Activated naive CD4-positive, alpha-beta T cell treated with anti-CD3 and anti-CD28 coated beads for 36 hours (primary cell): ENCODE measurements at places on chromosomes 4 and X. TPM values are rescaled to one million over a fixed set of nuclear protein-coding genes. Genes with fewer than 3 reads are reported as not detected.

PRDM8 gene
- 0.35 TPM for total RNA-seq

ZNF518B gene
- 11.2 TPM for total RNA-seq

DNA sequence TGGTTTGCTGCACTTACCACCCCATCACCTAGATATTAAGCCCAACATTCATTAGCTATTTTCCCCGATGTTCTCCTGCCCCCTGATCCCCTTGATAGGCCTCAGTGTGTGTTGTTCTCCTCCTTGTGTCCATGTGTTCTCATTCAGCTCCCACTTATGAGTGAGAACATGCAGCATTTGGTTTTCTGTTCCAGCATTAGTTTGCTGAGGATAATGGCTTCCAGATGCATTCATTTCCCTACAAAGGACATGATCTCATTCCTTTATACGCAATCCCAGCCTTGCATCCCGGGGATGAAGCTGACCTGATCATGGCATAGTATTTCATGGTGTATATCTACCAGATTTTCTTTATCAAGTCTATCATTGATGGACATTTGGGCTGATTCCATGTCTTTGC lies 99.0 kb upstream of the DCAF12L2 start:
- no peak for DNase-seq

DNA sequence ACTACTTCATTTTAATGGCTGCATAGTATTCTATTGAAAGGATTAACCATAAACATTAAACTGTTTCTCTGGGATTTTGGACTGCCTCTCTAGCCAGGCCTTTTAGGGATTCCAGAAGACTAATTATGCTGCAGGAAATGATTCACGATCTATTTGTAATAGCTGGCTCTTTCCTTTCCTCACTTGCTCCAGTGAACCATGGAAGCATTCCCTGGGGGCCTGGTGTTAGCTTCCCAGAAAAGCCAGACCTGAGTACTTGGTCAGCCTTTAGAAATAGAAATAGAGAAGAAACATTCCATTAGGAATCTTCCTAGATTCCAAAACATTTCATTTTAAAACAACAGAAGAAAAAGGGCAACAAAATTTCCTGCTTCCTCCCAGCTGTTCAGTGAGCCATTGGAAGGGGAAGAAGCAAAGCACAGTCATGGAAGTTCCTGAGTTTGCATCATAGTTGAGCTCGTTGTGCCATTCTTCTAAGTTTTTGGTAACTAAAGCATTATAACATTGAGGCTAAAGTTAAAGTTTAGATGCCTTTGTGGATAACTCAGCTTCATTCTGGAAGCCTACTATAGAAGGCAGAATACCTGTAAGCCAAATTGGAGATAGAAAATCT lies 83.5 kb downstream of the NPNT start:
- DNase-seq, result no peak

DNA sequence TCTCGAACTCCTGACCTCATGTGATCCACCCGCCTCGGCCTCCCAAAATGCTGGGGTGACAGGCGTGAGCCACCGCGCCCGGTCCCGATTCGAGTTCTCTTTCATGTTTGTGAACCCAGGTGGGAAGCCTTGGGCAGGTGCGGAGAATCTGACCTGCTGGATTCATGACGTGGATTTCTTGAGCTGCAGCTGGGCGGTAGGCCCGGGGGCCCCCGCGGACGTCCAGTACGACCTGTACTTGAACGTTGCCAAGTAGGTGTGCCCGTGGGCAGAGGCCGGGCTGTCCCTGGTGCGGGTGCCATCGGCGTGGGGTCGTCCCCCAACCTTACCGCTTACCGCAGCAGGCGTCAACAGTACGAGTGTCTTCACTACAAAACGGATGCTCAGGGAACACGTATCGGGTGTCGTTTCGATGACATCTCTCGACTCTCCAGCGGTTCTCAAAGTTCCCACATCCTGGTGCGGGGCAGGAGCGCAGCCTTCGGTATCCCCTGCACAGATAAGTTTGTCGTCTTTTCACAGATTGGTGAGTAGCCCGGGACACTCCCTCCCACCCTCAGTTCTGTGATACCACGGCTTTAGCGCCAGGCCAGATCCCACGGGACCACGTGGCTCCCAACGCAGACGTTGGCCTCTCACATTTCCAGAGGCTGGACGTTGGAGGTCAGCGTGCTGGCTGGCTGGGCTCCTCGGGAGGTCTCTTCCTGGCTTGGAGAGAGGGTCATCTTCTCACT lies 15.6 kb downstream of the IL3RA start:
- DNase-seq, result no peak

DNA sequence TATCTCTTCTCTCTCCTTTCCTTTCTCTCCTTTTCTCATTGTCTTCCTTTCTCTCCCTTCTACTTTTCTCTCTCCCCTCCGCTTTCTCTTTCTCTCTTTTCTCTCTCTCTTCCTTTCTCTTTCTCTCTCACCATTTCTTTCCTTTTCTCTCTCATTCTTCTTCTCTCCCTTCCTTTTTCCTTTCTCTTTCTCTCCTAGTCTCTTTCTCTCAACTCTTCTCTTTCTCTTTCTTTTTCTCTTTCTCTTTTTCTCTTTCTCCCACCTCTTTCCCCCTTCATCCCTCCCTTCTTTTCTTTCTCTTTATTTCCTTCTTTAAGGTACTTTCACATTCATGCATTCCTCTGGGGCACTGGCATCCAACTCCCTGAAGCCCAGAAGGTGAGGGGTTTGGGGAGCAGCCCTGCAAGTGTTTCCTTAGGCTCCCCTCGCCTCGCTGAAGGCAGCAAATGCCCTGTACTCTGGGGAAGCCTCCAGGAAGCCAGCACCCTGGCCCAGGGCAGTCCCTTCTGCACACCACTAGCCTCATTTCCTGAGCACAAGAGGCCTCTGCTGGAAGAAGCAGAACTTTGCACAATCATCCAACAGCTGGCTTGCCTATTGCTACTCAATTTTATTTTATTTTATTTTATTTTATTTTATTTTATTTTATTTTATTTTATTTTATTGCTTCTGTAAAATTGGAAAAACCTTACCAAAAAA lies 124.2 kb downstream of the NFKB1 start:
- DNase-seq, result peak; percentile 85

GRCh38 chr4:26342328-26343037 lies 21.7 kb downstream of the RBPJ start:
- DNase-seq, result no peak
